ENCODE measurements at places on chromosomes 3 and 15. TPM values are rescaled to one million over a fixed set of nuclear protein-coding genes. Genes with fewer than 3 reads are reported as not detected.

Gene SELENOS
- total RNA-seq: 87.8 TPM

- H3K4me1 ChIP-seq: peaks cover 71% of the 10 kb centered on the region
- no peaks in the 10 kb centered on the region for H3K36me3 ChIP-seq
These were observed 503.6 kb downstream of the SHQ1 start for GRCh38 chr3:72344647-72345046.

GRCh38 chr15:85504749-85505676, 124.6 kb downstream of the AKAP13 start:
- H3K27ac ChIP-seq: peak overlapping the region; percentile 72
- no peak for DNase-seq
- H3K27me3 ChIP-seq: no peaks in the 10 kb centered on the region
- no peak overlapping the region for H3K4me3 ChIP-seq
- no peaks in the 10 kb centered on the region for H3K36me3 ChIP-seq

Gene PIK3CB
- 25.9 TPM for total RNA-seq

GRCh38 chr15:101432982-101433381, 56.5 kb downstream of the PCSK6 start:
- no peak for DNase-seq
- peaks cover 56% of the 10 kb centered on the region for H3K27me3 ChIP-seq
- H3K36me3 ChIP-seq: no peaks in the 10 kb centered on the region
- no peak overlapping the region for H3K27ac ChIP-seq

DNA sequence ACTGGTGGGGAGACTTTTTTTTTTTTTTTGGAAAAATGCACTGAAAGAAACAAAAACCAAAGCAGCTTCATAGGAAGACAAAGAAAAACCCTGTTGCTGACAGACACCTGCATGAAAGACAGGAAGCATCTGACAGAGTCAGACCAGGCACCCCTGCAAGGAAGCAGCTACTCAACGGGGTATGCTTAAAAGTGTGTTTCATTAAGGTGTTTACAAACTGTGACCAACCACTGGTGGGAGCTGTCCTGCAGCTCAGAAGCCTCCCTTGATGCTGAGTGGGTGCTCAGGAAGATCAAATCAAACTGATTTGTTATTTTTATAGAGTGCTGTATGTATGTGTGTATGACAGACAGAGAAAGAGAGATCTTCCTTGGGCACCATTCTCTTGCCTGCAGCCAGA, 34.7 kb upstream of the AGBL1 start:
- no peaks in the 10 kb centered on the region for H3K4me1 ChIP-seq
- peaks cover 4% of the 10 kb centered on the region for H3K27me3 ChIP-seq
- no peak overlapping the region for H3K4me3 ChIP-seq
- DNase-seq: no peak
- no peak overlapping the region for H3K27ac ChIP-seq

DNA sequence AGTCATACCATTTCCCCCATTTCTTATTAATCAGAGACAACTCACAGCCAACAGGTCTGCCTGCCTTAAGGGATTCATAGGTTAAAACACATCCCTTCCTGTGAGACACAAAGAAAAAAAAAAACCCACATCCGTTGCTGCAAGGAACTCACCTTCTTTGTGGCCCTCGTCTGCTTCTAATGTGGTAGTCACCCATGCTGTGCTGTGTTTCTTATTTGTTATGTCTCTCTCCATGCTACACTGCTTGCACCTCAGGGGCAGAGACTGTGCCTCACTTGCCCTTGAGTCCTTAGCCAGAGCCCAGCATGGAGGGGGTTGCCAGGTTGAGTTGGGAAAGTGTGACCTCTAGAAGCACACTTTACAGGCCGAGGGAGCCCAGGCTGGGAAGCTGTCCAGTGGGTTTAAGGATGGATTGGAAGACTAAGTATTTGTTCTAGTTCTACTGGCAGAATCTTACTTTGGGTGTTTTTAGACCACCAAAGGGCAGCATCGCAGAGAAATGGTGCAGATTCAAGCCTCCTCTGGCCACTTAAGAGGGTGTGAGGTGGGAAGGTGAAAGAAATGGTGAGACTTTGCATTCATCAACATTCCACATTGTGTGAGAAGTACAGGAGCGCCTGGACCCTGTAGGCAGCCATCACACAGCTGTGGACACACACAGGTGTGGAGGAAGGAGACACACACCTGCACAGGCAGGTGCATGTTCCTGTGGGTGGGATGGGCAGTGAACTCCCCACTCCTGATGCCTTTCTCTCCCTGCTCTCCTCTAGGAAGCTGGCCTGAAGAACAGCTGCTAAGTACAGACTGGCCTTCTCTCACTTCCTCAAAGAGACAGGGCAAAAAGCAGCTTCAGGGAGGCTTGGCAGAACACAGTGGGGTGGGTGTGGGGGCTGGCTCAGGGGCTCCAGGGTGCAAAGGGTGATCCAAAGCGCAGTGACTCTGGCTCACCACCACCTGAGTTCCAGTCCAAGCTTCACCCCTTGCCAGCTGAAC, 48.8 kb downstream of the GLB1 start:
- H3K4me3 ChIP-seq: no peak overlapping the region
- peaks cover 30% of the 10 kb centered on the region for H3K36me3 ChIP-seq
- H3K4me1 ChIP-seq: no peaks in the 10 kb centered on the region
- no peaks in the 10 kb centered on the region for H3K27me3 ChIP-seq

- H3K4me1 ChIP-seq: peaks cover 82% of the 10 kb centered on the region
- H3K4me3 ChIP-seq: peak overlapping the region; percentile 60
- no peaks in the 10 kb centered on the region for H3K36me3 ChIP-seq
- peak overlapping the region; percentile 65 for H3K27ac ChIP-seq
These were observed 3.1 kb downstream of the RARB start for GRCh38 chr3:25430935-25431770.

Data from chondrocyte (in vitro differentiated cells).